ENCODE measurements at places on chromosomes 6 and 20. TPM values are rescaled to one million over a fixed set of nuclear protein-coding genes. Genes with fewer than 3 reads are reported as not detected.

Gene UNC93A
- not detected for total RNA-seq

Gene RGS17
- total RNA-seq: 3.7 TPM

Gene EGFL8
- total RNA-seq: 10.4 TPM

DNA sequence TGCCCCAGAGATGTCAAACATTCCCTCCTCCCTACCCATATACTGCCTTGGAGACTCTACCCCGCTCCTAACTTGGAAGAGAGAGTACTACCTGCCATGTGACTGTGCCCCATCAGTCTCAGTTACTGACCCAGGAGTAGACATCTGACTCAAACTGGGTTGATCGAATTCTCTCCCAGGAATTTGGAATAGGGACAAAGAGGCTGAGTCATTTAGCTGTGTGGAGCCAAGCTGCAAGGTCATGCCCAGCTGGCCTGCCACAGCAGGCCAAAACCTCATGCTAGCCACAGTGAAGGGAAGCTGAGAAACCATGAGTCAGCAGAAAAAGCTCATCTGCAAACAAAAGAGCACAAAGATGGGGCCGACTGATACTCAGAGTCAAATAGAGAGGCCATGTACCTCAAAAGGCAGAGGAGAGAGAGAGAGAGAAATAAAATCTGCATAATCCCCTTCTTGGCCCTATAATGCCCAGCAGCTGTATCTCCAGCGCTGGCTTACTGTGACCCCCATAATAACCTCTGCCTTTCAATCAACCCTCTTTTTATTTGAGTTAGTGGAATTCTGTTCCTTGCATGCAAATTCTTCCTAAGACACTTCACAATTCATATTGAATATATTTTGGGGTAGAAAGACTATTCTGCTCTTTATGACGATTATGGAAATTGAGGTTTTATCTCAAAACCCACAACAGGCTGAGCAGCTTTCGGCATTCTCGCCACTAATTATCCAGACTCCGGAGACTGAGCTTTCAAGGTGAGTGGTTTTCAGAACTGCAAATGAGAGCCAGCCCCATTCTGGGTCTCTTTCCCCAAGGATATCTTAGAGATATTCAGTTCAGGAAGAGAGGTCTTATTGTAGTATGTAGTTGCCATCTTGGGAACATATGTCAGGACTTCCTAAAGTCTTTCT is 21.4 kb upstream of the AKIRIN2 start:
- H3K4me3 ChIP-seq: no peak overlapping the region
- no peaks in the 10 kb centered on the region for H3K36me3 ChIP-seq
- peak overlapping the region; percentile 53 for H3K27ac ChIP-seq
- H3K27me3 ChIP-seq: no peaks in the 10 kb centered on the region
- peak; percentile 95 for DNase-seq

DNA sequence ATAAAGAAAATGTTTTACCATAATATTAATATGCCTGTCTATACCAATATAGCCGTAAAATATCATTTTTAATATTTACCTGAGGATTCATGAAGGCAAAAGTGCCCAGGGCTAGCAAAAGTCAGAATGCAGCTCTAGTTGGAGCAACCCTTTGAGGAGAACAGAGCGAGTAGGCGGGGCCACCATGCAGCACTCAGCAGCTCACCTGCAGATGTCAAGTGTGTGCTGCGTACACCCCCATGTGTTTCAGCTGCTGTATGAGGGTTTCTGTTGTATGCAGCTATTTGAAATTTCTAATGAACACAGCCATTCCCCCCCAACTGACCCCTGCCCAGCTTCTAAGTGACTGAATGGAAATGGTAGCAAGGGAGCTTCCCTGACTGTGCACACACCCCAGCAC is 508.0 kb downstream of the QKI start:
- H3K36me3 ChIP-seq: no peaks in the 10 kb centered on the region
- no peaks in the 10 kb centered on the region for H3K4me1 ChIP-seq
- H3K27ac ChIP-seq: no peak overlapping the region
- no peaks in the 10 kb centered on the region for H3K27me3 ChIP-seq
- no peak overlapping the region for H3K4me3 ChIP-seq

GRCh38 chr20:25018841-25019240 is 26.3 kb upstream of the APMAP start:
- no peak overlapping the region for H3K4me3 ChIP-seq
- DNase-seq: no peak
- H3K36me3 ChIP-seq: no peaks in the 10 kb centered on the region
- H3K27me3 ChIP-seq: no peaks in the 10 kb centered on the region
- no peak overlapping the region for H3K27ac ChIP-seq
- H3K4me1 ChIP-seq: no peaks in the 10 kb centered on the region

- peaks cover 36% of the 10 kb centered on the region for H3K27me3 ChIP-seq
- no peaks in the 10 kb centered on the region for H3K36me3 ChIP-seq
- no peak overlapping the region for H3K27ac ChIP-seq
- H3K4me3 ChIP-seq: no peak overlapping the region
Observed at GRCh38 chr6:41424370-41425058, 89.1 kb downstream of the NCR2 start.

DNA sequence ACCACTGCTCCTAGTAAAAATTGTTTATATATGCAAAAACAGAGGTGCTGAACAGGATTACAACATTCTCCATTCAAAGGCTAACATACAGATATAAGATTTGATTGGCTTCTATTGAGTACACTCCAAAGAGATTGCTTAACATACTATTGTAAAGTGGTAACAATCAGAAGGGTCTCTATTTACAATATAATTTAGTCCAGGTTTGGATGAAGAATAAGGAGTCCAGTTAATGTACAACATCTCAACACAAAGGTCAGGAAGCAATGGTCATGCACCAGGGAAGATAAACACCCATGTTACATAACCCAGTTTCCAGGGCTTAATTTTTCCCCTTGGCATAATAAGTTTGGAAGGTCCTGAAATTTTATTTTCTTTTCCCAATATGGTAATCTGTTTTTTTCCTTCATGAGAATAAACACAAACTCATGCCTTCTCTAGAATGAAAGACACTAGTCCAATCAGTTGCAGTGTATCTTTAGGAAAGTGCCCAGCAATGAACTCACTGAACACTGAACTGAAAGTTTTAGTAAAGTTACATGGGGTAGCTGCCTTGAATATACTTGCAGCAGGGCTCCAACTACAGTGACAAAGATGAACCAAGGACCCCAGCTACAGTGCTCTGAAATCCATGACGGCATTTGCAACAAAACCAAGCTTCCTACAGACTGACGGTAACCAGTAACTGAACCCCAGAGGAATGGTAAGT is 255.3 kb upstream of the GJE1 start:
- H3K36me3 ChIP-seq: no peaks in the 10 kb centered on the region
- no peak overlapping the region for H3K4me3 ChIP-seq
- DNase-seq: no peak

DNA sequence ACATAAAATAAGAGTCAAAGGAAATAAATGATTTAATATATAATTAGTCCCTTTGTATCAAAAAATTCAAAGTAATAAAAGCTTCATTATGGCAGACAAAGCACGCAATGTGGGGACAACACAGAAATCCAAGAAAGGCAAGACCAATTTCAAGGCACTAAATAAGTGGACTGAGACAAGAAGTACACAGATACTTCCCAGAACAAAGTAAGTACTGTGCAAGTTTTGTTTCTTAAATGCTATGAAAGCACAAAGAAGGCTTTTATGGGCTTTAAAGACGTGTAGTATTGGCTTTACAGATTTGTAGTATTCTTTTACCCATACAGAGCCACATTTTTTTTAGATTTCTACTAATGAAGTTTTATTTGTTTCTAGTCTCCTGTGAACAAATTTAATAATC is 174.6 kb downstream of the TRDN start:
- DNase-seq: no peak
- H3K4me3 ChIP-seq: no peak overlapping the region
- H3K27me3 ChIP-seq: no peaks in the 10 kb centered on the region
- H3K36me3 ChIP-seq: no peaks in the 10 kb centered on the region
- no peak overlapping the region for H3K27ac ChIP-seq

GRCh38 chr6:26022132-26022472 is 59.5 kb downstream of the TRIM38 start:
- peak; percentile 78 for DNase-seq
- peak overlapping the region; percentile 83 for H3K4me3 ChIP-seq
- H3K36me3 ChIP-seq: no peaks in the 10 kb centered on the region
- peak overlapping the region; percentile 95 for H3K27ac ChIP-seq

- no peaks in the 10 kb centered on the region for H3K4me1 ChIP-seq
- no peak overlapping the region for H3K27ac ChIP-seq
- H3K27me3 ChIP-seq: peaks cover 5% of the 10 kb centered on the region
- no peak overlapping the region for H3K4me3 ChIP-seq
- H3K36me3 ChIP-seq: no peaks in the 10 kb centered on the region
- no peak for DNase-seq
Observed at GRCh38 chr6:80098392-80098791, 8.1 kb upstream of the BCKDHB start.

- H3K4me3 ChIP-seq: no peak overlapping the region
- DNase-seq: peak; percentile 35
- no peaks in the 10 kb centered on the region for H3K27me3 ChIP-seq
- no peaks in the 10 kb centered on the region for H3K4me1 ChIP-seq
- no peak overlapping the region for H3K27ac ChIP-seq
Observed at GRCh38 chr6:30926644-30927043, 5.3 kb downstream of the SFTA2 start.

DNA sequence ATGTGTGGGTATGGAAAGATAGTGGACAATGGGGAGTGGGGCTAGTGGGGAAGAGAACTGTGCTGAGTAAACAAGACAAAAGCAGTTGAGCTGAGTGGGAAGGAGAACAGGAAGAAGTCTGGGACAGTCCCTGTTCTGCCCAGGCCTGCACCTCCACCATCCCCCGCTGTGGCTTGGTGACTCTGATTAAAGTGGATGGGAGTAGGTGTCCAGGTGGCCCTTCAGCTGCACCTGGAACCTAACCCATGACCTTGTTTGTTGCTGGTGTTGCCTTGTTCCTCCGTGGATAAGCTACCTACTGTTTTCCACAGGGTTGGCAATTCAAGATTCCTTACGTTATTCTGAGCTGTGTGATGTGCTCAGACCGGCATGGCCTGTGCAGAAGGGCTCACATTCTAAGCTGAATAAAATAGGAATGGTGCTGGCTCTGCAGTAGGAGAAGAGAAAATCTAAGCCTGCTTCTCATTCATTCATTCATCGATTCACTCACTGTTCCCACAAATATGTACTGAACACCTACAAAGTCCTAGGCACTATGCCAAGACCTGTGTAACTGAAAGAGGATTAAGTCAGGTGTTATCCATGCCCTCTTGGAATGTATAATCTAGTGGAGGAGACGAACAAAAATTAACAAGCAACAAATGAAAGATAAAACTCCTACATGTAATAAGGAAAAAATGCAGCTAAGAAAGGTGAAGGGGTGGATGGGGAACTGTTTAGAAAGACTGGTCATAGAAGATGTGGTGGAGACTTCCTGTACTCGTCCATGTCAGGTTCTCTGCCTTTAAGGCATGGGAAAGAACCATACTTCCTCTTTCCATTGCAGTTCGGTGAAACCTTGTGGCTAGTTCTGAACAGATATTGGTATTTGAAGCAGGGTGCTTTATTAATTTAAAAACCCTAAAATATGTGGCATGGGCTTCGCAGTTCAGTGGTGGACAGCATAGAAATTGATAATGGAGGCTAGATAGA is 10.1 kb upstream of the CALHM6 start:
- no peak overlapping the region for H3K4me3 ChIP-seq
- no peaks in the 10 kb centered on the region for H3K36me3 ChIP-seq
- DNase-seq: no peak
- no peaks in the 10 kb centered on the region for H3K27me3 ChIP-seq
- no peak overlapping the region for H3K27ac ChIP-seq

- H3K4me1 ChIP-seq: peaks cover 14% of the 10 kb centered on the region
- DNase-seq: peak; percentile 59
- no peaks in the 10 kb centered on the region for H3K27me3 ChIP-seq
- peak overlapping the region; percentile 92 for H3K27ac ChIP-seq
- H3K36me3 ChIP-seq: no peaks in the 10 kb centered on the region
Observed at GRCh38 chr6:80608881-80609280, 502.4 kb downstream of the BCKDHB start.

DNA sequence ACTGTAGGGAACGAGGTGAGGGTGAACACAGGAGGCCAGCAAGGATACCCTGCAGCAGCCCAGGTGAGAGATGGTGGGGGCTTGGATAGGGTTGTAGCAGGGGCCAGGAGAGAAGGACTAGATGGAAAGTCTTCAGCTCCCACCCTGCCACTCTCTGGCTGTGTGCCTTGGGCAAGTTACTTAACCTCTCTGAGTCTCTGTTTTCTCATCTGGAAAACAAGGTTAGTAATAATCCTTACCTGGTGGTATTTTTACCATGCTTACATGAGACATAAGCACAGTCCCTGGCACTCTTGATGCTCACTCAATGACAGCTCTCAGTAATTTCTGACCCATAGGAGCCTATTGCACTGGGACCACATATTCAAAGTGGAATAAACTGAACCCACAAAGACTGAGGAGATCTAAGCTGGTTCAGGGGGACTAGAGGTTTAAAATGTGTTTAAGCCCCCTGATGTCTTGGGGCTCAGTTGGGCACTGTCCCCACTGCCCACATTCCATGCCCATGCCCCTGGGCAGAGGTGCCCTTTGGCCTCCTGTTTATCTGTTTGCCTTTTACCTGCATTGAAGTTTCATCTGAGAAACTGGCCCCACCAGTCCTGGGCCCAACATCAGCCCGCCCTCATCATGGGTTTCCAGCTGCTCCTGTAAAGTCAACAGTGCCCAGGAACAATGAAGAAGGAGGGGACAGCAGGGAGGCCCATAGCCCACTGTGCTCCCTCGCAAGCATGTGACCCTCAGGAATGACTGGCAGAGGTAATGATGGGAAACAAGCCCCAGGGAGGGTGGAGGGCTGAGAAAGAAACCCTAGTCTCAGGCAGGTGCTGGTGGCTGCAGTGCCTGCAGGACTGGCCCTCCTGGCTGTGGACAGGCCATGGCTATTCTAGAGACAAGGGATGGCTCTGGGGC is 104.0 kb downstream of the VEGFA start:
- no peak overlapping the region for H3K27ac ChIP-seq
- H3K4me1 ChIP-seq: no peaks in the 10 kb centered on the region
- H3K36me3 ChIP-seq: no peaks in the 10 kb centered on the region
- DNase-seq: no peak

DNA sequence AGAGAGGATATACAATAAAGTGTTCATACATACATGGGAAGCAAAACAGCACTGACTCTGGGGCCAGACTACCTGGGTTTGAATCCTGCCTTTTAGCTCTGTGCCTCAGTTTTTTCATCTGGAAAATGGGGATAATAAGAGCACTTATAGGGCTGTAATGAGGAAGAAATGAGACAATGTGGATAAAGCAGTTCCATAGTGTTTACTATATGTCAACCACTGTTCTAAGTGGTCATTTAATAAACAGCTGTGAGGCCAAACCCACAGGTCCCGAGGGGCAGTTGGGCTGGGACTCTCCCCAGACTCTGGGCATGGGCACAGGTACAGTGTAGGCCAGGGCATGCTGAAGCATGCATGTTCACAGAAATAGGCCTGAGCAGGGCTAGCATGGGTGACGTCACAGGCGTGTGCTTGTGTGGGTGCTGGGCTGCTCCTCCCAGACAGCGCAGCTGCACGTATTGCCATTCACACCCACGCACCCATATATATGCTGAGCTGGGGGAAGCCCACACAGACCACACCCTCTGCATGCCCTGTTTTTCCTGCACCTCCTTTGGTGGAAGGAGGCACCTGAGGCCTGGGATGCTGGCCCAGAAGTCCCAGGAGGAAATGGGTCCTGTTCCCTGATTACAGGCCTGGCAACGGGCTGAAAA is 3.5 kb upstream of the PLCG1 start:
- no peaks in the 10 kb centered on the region for H3K36me3 ChIP-seq
- H3K4me3 ChIP-seq: no peak overlapping the region
- H3K4me1 ChIP-seq: peaks cover 9% of the 10 kb centered on the region
- DNase-seq: no peak
- H3K27me3 ChIP-seq: no peaks in the 10 kb centered on the region
- no peak overlapping the region for H3K27ac ChIP-seq

GRCh38 chr20:23148731-23149570 is 62.8 kb upstream of the CD93 start:
- no peaks in the 10 kb centered on the region for H3K27me3 ChIP-seq
- no peaks in the 10 kb centered on the region for H3K36me3 ChIP-seq
- H3K4me3 ChIP-seq: no peak overlapping the region
- peaks cover 57% of the 10 kb centered on the region for H3K4me1 ChIP-seq
- peak overlapping the region; percentile 81 for H3K27ac ChIP-seq
